ENCODE measurements at places on chromosomes 16 and 17. TPM values are rescaled to one million over a fixed set of nuclear protein-coding genes. Genes with fewer than 3 reads are reported as not detected.

Gene PGS1
- 29.6 TPM for total RNA-seq

Gene STXBP4
- 30.3 TPM for total RNA-seq

Gene SETD6
- 12.1 TPM for total RNA-seq

Gene BPTF
- total RNA-seq = 19.6 TPM

Gene CDH5
- 0.27 TPM for total RNA-seq

Gene LGALS9B
- not detected for total RNA-seq

Gene ODAD4
- 5.0 TPM for total RNA-seq

Gene RTN4RL1
- 0.16 TPM for total RNA-seq

Gene KRT39
- not detected for total RNA-seq

Gene PKMYT1
- 3.2 TPM for total RNA-seq

Gene PSMD3
- 100 TPM for total RNA-seq

Gene CSH2
- not detected for total RNA-seq

Gene FOXL1
- total RNA-seq = 0.62 TPM

Gene KRTAP16-1
- not detected for total RNA-seq

Gene TNP2
- 0.31 TPM for total RNA-seq

All from motor neuron (in vitro differentiated cells).